ENCODE measurements at places on chromosomes 4 and X.

GRCh38 chrX:16754019-16754418, 32.2 kb upstream of the TXLNG start:
- no peak for DNase-seq

DNA sequence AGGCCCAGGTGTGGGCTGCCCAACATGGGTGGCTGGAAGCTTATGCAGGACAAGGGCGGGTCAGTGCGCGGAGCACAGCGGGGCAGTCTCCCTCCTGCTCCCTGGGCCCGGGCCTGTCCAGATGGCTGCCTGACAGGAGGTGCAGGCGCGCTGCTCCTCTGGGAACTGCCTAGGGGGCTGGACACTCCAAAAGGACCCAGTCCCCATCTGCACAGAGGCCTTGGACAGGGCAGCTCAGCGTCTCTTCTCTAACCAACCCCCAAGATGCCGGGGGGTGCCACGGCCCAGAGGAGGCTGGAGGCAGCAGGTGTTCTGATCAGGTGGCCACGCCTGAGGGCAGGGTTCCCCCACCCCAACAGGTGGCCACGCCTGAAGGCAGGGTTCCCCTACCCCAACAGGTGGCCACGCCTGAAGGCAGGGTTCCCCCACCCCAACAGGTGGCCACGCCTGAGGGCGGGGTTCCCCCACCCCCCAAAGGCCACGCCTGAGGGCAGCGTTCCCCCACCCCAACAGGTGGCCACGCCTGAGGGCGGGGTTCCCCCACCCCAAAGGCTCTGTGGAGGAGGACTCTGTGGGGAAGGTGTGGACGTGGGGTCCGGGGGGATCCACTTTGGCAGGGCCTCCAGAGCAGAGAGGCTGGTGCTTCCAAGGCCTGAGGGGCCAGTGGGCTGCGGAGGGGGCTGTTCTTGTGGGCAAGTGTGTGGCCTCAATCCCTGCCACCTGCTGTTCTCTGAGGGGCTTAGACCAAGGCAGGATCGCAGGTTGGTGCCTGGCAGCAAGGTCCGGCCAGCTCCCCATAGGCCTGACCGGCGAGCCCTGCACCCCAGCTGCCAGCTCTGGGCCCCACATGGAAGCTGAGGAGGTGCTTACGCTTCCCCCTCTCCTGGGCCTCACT, 36.1 kb downstream of the CPLX1 start:
- DNase-seq: no peak

DNA sequence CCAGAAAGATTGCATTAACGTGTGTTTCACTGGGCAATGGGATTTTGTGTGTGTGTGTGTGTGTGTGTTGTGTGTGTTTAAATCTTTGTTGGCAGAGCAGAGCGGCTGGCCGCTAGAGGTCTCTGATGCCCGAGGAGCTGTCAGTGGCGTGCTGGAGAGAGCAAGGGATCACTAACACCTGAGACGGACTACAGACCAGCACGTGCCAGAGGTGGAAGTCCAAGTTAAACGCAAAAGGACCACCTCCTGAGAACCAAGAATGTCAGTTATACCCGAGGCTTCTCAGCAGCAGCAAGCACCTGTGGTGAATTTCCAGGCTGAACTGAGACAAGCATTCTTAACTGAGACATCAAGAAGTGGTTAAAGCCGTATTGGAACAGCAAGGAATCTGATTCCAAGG, 9.0 kb upstream of the SLC25A14 start:
- DNase-seq: no peak

GRCh38 chr4:128528793-128529553, 241.4 kb upstream of the PGRMC2 start:
- no peak for DNase-seq

DNA sequence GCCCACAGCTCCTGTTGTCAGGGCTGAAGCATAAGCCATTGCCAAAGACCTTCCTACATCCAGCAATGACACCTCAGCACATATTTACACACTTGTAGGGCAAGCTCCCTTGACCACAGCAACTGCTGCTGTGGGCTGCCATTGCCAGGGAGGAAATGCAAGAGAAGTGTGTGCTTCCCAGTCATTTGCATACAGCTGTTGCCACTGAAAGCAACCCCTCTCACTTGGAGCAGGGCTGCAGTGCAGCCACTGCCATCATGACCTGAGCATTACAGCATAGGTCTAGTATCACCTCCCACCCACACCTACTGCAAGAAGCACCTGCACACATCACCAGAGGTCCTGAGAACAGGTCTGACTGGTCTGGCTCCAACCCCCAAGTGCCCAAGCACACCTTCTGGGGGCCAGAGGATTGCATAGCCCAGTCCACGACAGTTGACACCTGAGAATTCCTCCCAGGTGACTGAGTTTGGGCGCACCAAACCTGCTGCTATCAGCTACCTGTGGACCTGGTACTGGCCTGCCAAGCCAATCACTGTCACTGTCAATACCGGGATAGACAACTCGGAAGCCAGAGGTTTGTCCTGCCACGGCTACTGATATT, 636.5 kb upstream of the SLIT2 start:
- DNase-seq: no peak

GRCh38 chr4:7168106-7168505, 24.2 kb upstream of the SORCS2 start:
- DNase-seq: no peak

DNA sequence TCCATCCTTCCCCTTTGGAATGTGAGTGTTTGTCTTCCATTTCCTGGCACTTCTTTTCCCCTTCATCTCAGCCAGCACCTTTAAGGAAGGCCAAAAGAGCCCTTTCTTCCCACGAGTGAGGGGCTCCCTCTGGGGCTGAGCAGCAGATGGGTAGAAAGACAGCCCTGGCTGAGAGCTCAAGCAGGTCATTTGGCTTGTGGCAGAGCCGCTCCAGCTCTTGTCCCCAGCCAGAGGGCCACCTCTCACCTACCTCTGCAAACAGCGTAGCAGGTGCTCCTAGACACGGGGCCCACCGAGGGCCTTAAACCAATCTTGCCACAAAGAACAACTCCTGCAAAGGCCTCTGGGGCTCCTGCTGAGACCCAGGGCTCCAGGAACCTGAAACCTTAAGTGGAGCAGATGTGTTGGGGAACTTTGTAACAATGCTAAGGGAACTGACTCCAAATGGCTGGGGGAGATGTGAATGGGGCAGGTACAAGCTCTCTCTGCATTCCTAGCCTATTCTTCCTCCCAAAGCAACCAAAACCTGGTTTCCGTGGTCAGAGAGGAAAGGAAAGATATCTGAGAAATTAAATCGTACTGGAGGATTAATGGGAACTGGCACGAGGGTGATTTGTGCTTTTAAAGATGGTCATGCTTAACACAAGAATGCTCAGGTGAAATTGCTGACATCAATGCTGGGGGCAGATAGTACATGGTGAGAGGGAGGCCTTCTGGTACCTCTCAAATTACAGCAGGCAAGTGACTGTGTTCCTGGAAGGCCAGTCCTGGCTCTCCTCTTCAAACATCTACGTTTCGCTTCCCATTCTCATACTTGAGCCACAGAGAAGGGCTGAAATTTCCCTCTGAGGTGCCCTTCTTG, 27.0 kb downstream of the TFDP3 start:
- DNase-seq: no peak

GRCh38 chr4:183073838-183074145, 25.3 kb upstream of the WWC2 start:
- DNase-seq: no peak

DNA sequence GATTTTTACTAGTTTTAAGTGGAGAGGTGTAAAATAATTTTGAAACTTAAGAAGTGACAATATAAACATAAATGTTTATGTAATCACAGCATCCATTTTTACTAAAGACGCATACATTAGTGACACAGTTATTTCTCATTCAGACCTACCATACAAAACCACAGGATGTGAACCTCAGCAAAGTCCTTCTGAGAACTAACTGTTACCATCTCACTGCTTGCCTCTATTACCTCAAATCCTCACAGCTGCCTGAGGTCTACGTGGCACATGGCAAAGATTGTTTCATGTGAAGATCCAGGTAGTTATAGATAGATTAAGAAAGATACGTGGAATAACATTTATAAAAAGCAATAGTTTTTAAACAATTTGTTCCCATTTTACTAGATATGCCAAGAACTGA, 189.0 kb downstream of the SLITRK2 start:
- no peak for DNase-seq

DNA sequence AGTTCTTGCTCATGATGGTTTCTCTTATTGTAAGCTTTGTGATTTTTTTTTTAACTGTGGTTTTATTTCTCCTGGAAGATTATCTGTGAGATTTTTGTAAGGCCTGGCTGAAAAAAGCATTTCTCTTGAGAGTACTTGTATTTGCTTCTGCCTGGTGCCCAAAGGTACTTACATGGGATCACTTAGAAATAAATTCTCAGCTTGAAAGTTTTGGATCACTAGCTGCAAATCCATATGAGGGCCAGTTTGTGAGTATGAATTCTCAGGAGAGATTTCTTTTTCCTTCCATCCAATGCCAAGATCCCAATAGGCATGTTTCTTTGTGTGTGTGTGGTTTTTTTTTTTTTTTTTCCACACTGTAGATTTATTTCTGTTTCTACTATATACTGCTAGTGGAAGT, 1884.7 kb upstream of the PCDH7 start:
- no peak for DNase-seq

- DNase-seq: no peak
Observed at GRCh38 chr4:7595934-7596461, 161.3 kb upstream of the PSAPL1 start.

GRCh38 chr4:16686195-16686594, 212.2 kb downstream of the LDB2 start:
- no peak for DNase-seq

- no peak for DNase-seq
Observed at GRCh38 chr4:74018771-74019170, 19.7 kb downstream of the CXCL3 start.
